ENCODE measurements at places on chromosomes 5 and 9. TPM values are rescaled to one million over a fixed set of nuclear protein-coding genes. Genes with fewer than 3 reads are reported as not detected.

DNA sequence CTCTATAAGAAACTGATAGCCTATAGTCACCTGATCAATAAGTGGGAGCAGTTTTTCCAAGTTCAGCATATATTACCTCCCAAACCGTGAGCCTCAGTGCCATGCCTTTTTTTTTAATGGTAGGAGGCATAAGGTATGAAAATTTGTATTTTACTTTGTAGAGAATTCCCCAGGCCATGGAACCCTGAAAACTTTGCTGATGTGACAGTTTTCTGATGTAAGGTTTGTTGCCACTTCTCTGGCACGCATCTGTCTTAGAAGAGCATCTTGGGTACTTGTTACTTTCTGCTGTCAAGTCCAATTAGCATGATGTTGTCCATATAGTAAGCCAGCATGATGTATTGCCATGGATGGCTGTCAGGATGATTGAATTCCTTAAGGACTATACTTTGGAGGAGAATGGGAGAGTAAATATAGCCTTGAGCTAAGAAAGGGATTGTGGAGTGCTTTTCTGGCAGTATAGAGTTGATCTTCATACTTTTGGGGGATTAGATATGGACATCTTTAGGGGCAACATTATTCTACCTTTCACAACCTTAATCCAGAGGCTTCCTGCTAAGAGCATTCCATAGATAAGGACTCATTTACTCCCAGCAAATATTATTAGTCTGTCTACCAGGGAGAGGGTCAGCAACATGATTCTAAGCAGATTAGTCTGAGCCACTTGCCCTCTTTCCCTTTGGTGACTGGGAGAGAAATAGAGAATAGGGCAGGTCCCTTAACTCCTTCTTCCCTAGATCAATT is 389.6 kb downstream of the YTHDC2 start:
- DNase-seq, result no peak

GRCh38 chr5:31329715-31330114 is 136.2 kb downstream of the CDH6 start:
- no peak for DNase-seq

GRCh38 chr5:53343187-53343586 is 137.2 kb upstream of the FST start:
- no peak for DNase-seq

GRCh38 chr5:134151723-134152122 is 25.0 kb downstream of the SKP1 start:
- no peak for DNase-seq

DNA sequence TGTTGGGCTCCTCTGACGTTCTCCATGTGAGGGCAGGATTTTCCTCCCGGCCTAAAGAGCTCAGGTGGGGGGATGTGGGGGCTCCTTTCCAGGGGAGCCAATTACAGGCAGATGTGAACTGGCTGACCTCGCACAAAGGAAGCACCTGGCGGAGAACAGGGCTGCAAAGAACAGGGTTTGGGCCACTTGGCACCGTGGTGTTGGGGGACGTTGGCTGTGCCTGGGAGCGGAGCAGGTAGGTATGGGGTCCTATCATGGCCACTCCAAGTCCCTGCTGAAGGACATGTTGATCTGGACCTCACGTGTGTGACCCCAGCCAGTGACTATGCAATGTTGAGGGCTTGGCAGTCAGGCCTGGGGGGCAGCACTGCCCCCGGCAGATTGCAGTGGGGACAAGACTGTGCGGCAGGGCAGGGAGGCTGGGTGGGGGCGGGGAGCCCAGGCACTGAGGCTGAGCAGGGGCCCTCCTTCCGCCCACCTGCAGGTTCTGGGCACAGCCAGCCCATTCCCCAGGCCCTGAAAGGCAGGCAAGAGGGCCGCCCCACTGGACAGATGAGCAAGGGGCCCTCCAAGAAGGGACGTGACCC is 19.4 kb downstream of the FIBCD1 start:
- DNase-seq, result no peak

Gene MEGF9
- 7.0 TPM for polyA plus RNA-seq

Gene GMCL2
- not detected for polyA plus RNA-seq

Gene LCN2
- not detected for polyA plus RNA-seq

Gene GFI1B
- polyA plus RNA-seq, result 0.87 TPM
